ENCODE measurements at places on chromosomes 7 and 10. TPM values are rescaled to one million over a fixed set of nuclear protein-coding genes. Genes with fewer than 3 reads are reported as not detected.

DNA sequence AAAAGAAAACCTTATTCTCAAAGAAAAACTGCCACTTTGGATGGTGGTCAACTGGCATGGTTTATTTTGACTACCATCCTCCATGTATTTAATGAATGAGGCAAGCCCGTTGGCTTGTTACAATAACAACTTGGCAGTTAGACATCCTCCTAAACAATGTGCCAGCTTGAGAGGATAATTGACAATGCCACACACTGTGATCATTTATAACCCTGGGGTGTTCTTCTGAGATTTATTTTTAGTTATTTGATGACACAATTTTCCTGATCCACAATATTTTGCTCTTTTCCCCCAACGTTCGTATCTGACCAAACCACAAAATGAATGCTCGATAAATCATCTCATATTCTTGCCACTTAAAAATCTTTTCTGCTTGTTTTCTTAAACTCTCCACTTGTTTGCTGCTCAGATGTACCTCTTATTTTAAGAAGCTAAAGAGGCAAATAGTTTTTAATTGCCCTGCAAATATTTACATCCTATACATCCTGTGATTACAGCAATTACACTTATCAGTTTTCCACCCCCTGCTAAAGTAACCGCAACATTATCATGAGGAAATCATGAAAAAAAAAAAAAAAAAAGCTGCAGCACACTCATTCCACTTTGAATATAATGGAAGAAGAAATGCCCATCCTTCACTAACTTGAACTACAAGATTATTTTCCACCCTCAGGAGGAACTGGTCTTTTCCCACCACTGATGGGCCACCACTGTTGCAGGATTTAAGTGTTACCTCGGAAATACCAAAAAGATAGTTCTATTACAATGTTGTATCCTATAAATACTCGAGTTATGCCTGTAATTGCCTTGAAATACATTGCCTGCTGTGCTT is 119.9 kb downstream of the MBL2 start:
- no peak for DNase-seq

DNA sequence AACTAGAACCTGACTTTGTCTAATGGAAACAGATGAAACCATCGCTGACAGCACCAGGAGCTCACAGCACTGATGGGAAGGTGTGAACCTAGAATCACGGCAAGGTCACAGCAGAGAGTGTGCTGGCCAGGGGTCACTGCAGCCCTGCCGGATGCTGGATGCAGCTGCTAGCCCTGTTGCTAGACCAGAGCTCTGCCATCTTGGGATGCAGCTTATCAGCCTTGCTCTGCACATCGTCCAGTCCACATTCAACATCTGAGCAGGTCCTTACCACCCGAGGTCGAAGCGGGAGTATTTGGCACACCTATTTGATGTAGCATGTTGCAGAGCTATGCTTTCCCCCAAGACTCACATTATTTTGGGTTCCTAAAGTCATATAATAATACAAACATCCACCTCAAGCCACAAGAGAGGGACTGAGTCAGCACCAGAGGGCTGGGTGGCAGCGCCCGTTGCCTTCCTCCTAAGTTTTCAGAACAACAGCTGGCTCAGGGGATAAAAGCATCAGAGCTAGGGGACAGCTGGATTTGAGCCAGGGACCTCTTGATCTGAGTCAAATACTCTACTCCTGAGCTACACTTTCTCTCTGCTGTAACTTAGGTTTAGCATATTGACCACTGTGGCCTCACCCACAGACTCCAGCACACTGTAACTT is 135.3 kb downstream of the ZNF467 start:
- DNase-seq: no peak

GRCh38 chr10:82206831-82207230 is 331.8 kb downstream of the NRG3 start:
- DNase-seq: no peak

GRCh38 chr7:154860621-154861375 is 142.1 kb downstream of the PAXIP1 start:
- DNase-seq: no peak

GRCh38 chr7:140597428-140597949 is 43.1 kb downstream of the DENND2A start:
- DNase-seq: no peak

DNA sequence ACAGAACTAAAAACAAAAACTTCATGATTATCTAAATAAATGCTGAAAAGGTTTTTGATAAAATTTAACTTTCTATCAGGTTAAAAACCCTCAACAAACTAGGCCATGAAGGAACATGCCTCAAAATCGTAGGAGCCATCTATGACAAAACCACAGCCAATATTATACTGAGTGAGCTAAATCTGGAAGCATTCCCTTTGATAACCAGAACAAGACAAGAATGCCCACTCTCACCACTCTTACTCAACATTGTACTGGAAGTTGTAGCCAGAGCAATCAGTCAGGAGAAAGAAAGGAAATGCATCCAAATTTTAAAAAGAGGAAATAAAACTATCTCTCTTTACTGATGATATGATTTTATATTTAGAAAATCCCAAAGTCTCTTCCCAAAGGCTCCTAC is 228.7 kb downstream of the CHRM2 start:
- DNase-seq: no peak

DNA sequence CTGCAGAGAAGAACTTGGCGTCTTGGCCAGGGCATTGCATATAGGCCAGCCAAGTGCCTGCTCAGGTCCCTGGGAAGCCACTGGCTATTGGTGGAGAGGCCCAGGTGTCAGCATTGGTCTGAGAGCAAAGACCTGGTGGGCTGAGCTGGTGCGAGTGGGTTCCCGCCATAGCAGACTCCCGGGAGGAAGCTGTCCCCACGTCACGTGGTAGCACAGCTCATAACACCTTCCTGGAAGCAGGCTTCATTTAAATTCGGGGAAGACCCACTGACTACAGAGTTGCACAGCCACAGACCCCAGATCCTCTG is 130.5 kb downstream of the WDR37 start:
- no peak for DNase-seq

GRCh38 chr10:42645516-42645915 is 7.1 kb upstream of the ZNF33B start:
- DNase-seq: no peak

DNA sequence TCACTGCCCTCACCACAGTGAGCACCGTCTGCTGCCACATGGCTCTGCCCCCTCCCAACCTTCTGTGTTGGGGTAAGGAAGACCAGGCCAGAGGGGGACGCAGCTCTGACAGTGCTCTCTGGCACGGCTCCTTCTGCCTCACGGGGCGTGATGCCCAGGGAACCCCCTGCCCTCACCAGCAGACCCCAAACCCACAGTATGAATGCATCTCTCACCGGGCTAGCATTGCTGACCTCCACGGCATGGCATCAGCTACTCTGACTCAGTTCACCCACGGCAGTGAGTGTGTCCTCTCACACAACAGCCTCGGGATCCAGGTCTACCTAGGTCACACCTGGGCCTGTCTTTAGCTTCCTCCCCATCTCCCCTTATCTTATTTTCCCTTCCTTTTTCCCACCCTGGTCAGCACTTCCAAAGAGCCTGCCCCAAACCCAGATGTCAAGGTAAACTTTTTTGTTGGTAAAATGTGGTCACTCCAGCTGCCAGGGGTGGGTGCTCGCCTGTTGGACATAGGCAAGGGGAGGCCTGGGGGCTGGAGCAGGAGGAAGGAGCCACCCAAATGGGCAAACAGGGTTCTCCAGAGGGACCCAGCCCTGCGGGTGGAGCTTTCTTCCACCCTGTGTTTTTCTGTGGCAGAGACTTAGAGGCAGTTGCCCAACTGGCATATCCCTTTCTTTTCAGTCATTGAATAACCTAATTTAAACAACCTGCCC is 4.4 kb downstream of the CALML3 start:
- no peak for DNase-seq

GRCh38 chr10:63120554-63120953 is 12.6 kb upstream of the NRBF2 start:
- DNase-seq: no peak

DNA sequence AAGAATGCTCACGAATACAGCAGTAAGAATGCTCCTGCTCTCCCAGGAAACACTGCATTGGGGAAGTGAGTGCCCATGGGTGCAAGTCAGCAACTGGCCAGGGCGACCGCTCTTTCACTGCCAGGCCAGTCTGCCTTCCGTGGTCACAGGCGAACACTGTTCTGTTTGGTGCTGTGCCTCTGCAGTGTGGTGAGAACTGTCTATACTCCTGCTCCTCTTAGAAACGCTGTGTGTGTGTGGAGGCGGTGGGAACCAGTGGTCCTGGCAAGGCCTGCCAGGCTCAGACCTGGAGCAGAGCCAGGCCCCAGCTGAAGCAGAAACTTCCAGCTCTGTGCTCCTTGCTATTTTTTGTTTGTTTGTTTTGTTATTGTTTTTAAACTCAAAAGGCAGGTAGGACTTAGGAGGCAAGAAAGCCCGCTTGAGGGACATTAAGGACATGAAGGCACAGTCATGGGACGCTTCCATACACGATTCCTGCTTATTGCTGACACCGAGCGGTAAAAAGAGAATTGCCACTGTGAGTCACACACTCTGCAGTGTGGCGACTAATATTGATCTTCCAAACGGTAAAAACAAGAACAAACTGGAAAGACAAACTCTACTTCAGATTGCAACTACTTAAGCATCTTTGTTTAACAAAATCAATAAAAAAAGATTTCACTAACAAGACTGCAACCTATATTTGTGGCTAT is 430.8 kb downstream of the DNAJB6 start:
- DNase-seq: no peak

DNA sequence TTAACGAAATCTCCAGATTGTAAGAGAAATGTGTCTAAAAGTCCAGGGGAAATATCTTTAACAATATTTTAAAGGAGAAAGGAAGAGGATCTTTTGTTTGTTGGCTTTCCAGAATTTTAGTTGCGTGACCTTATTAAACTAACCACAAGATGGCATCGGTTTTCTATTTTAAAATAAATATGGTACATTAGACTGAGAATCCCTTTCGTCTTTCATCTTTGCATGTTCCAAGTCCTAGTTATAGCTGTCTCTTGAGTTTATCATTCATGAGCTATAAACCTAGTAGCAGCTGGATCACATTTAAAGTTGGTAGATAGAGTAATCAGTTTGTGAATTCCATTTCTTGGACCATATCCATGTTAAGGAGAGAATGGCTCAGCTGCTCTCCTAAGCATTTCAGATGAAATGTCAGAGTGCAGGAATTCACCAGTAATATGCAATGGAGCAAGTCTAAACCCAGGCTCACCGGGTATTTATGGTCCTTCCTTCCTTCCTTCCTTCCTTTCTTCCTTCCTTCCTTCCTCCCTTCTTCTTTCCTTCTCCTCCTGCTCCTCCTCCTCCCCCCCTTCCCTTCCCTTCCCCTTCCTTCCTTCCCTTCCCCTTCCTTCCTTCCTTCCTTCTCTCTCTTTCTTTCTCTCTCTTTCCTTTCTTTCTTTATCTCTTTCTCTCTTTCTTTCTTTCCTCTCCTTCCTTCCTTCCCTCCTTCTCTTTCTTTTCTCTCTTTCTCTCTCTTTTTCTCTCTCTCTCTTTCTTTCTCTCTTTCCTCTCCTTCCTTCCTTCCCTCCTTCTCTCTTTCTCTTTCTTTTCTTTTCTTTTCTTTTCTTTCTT is 57.8 kb upstream of the RAB18 start:
- DNase-seq: no peak

- DNase-seq: no peak
These were observed 732.8 kb upstream of the IGFBP3 start for GRCh38 chr7:46653848-46654247.

DNA sequence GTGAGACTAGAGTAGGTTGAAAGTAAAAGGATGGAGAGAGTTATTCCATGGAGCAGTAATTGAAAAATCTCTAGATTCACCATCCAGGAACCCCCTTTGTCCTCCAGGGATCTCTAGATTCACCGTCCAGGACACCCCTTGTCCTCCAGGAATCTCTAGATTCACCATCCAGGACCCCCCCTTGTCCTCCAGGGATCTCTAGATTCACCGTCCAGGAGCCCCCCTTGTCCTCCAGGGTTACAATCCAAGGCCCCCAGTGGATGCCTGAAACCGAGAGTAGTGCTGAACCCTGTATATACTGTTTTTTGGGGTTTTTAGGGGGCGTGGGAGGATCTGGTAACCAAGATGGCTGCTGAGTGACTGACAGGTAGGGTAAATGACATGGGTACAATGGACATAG is 38.3 kb upstream of the PPP2R2D start:
- DNase-seq: no peak

GRCh38 chr10:7133278-7133677 is 277.6 kb downstream of the SFMBT2 start:
- no peak for DNase-seq

- DNase-seq: peak; percentile 86
These were observed 36.6 kb downstream of the POR start for GRCh38 chr7:75951506-75951905.

- no peak for DNase-seq
These were observed 167.0 kb upstream of the PRPS1L1 start for GRCh38 chr7:18194616-18195015.

GRCh38 chr10:4590807-4591206 is 235.2 kb upstream of the AKR1E2 start:
- DNase-seq: no peak

- no peak for DNase-seq
These were observed 645.7 kb downstream of the DNAJB9 start for GRCh38 chr7:109215341-109215740.

GRCh38 chr7:14894826-14895225 is 7.7 kb downstream of the DGKB start:
- no peak for DNase-seq

GRCh38 chr7:151306860-151307259 is 34.8 kb upstream of the NUB1 start:
- DNase-seq: no peak

Gene HIBADH
- 51.2 TPM for polyA plus RNA-seq

Gene UPK3BL2
- 17.8 TPM for polyA plus RNA-seq

Gene CCDC7
- polyA plus RNA-seq: 1.8 TPM

Gene IMPDH1
- polyA plus RNA-seq: 35.3 TPM

Gene CLDN3
- not detected for polyA plus RNA-seq

All from adrenal gland (tissue), 19 donors.